ENCODE measurements at places on chromosomes 5 and 9. TPM values are rescaled to one million over a fixed set of nuclear protein-coding genes. Genes with fewer than 3 reads are reported as not detected.

GRCh38 chr9:120104771-120105170, 475.2 kb downstream of the CDK5RAP2 start:
- peaks cover 45% of the 10 kb centered on the region for H3K4me1 ChIP-seq
- H3K36me3 ChIP-seq = no peaks in the 10 kb centered on the region
- no peak for DNase-seq
- H3K27me3 ChIP-seq = no peaks in the 10 kb centered on the region

DNA sequence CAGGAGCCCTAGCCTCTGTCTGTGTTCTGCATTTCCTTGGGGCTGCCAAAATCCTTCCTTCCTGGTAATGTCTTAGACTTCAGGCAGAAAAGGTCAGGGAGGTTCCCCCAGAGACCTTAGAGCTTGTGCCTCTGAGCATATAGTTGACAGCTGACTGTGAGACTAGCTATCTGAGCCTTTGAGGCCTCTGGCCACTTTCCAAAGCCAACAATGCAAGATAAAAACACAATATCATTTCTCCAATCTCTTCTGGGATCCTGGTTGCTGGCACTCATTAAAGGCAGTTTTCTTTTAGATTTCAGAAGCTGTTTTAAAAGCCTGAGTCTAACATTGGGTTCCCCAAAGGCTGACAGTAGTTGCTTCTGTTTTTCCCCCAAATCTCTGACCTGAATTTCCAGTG, 13.2 kb upstream of the GLRA1 start:
- no peaks in the 10 kb centered on the region for H3K36me3 ChIP-seq
- DNase-seq = no peak
- no peaks in the 10 kb centered on the region for H3K27me3 ChIP-seq
- no peaks in the 10 kb centered on the region for H3K4me1 ChIP-seq
- no peak overlapping the region for H3K27ac ChIP-seq

DNA sequence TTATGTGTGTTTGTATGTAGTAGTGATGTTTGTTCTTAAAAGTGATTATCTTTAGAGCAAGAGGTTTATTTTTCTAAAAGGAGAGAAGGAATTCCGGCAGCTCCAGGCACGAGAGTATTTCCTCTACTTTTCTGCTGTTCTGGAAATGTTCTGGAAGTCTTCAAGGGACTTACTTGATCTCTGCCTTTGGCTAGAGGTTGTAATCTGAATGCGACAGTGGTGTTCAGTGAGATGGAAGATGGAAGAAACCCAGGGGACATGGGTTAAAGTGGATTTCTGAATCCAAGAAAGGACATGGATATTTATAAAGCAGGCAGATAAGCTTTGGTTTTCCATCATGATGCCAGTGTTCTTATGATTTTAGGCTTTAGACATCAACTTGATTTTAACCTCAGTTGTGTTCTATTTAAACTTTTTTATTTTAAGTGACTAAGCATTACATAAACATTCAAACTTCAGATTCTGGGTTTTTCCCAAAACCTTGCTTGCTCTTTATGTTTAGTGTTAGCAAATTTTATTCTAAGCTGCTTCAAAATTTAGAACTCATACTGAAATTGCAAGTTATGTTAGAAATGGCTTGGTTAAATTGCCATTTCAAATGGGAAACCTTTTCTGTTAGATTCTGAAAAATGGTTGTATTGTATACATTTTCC, 3.6 kb downstream of the GPR21 start:
- no peak for DNase-seq
- no peaks in the 10 kb centered on the region for H3K4me1 ChIP-seq
- no peaks in the 10 kb centered on the region for H3K27me3 ChIP-seq

DNA sequence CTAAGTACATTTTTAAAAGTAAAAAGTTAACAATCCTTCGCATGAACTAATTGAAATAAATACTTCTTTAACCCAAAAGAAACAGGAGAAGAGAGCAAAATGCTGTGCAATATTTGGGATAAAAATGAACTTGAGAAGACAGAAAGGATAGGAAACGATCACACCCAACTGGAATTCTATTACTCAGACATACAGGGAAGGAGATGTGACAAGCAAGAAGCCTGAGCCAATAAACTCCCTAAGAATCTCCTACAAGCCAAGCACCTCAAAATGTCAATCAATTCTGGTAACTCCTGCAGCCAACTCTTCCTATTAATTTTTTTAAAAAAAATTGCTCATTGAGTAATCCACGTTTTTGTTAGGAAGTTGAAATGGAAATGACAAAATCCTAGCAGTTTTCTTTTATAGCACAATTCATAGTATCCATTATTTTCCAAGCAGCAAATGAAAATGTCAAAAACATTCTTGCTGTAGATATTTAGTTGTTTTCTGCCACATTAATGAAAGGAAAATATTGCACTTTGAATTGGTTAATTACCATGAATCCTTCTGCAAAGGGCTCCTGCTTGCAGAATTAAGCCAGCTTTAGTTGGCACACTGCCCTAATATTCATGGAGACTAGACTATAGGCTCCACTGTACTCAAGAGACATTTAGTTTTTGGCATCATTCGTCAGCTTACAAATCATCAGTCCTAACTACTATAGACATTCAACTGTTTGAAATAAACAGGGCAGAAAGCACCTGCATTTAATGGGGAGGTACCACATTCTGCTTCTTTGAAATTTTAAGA, 89.0 kb downstream of the RFX3 start:
- H3K27me3 ChIP-seq = no peaks in the 10 kb centered on the region
- no peaks in the 10 kb centered on the region for H3K36me3 ChIP-seq
- no peak overlapping the region for H3K4me3 ChIP-seq
- no peak for DNase-seq
- H3K27ac ChIP-seq = no peak overlapping the region

GRCh38 chr5:172634106-172634899, 6.8 kb upstream of the NEURL1B start:
- H3K36me3 ChIP-seq = no peaks in the 10 kb centered on the region
- H3K4me3 ChIP-seq = no peak overlapping the region
- no peaks in the 10 kb centered on the region for H3K27me3 ChIP-seq
- no peak for DNase-seq
- no peak overlapping the region for H3K27ac ChIP-seq
- H3K4me1 ChIP-seq = no peaks in the 10 kb centered on the region

DNA sequence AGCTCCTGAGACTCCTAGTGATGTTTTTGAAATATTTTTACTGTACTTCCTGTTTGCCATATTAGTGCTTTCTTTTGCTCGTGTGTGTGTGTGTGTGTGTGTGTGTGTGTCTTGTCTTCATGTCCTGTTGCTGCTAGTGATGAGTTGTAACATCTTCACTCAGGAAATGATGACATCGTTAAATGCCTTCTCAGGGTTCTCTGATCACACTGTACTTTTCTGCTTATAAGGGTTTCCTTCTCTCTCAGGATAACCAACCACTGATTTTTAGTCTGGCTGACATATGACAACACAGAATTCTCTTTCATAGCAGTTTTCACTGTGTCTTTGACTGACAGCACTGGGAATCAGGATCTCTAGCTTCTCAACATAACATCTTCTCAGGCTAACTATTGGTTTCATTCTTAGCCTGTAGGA, 16.1 kb downstream of the SV2C start:
- H3K4me1 ChIP-seq = no peaks in the 10 kb centered on the region
- H3K36me3 ChIP-seq = no peaks in the 10 kb centered on the region
- H3K4me3 ChIP-seq = no peak overlapping the region
- DNase-seq = no peak

DNA sequence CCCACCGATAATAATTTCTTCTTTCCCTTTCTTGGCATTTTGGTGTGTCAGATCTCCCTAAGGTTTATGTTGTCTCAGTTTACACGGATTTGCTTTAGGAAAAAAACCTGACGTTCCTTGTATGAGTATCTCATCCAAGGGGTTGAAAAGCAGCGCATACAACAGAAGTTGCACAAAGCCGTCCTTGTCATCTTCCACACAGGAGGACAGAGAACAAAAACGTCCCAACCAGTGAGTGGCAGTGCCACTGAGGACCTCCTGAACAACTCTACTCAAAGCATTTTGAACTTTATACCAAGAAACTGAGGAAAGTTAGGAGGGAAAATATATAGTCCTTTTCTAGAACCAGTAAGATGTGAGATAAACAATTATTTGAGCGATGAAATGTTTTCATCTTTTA, 547.0 kb downstream of the PDE4D start:
- no peaks in the 10 kb centered on the region for H3K36me3 ChIP-seq
- no peak overlapping the region for H3K27ac ChIP-seq
- DNase-seq = no peak
- H3K4me1 ChIP-seq = no peaks in the 10 kb centered on the region
- no peaks in the 10 kb centered on the region for H3K27me3 ChIP-seq
- H3K4me3 ChIP-seq = no peak overlapping the region

- H3K27me3 ChIP-seq = no peaks in the 10 kb centered on the region
- H3K4me3 ChIP-seq = no peak overlapping the region
- no peaks in the 10 kb centered on the region for H3K36me3 ChIP-seq
- no peak for DNase-seq
- H3K27ac ChIP-seq = no peak overlapping the region
Observed at GRCh38 chr9:110101531-110102161, 106.3 kb downstream of the C9orf152 start.

GRCh38 chr5:150559088-150559487, 51.2 kb downstream of the NDST1 start:
- no peak for DNase-seq
- no peak overlapping the region for H3K27ac ChIP-seq
- no peaks in the 10 kb centered on the region for H3K27me3 ChIP-seq
- H3K4me3 ChIP-seq = no peak overlapping the region

GRCh38 chr5:125298746-125299379, 552.4 kb upstream of the ZNF608 start:
- no peak overlapping the region for H3K4me3 ChIP-seq
- DNase-seq = no peak
- no peaks in the 10 kb centered on the region for H3K27me3 ChIP-seq
- no peak overlapping the region for H3K27ac ChIP-seq
- H3K4me1 ChIP-seq = no peaks in the 10 kb centered on the region

DNA sequence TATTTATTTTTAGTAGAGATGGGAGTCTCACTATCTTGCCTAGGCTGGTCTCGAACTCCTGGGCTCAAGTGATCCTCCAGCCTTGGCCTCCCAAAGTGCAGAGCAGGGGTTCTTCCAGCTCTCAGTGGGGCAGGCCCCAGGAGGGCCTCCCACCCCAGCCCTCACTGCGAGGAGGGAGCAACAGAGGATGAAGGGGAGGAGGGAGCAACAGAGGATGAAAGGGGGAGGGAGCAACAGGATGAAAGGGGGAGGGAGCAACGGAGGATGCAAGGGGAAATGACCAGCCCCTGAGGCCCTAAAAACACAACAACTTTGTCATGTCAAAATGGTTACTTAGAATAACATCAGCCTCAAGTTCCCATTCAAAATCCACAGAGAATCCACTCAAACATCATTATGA, 10.0 kb downstream of the TRIM14 start:
- no peaks in the 10 kb centered on the region for H3K27me3 ChIP-seq
- peak overlapping the region; percentile 92 for H3K27ac ChIP-seq
- no peak overlapping the region for H3K4me3 ChIP-seq

- H3K4me1 ChIP-seq = peaks cover 5% of the 10 kb centered on the region
- no peak overlapping the region for H3K27ac ChIP-seq
Observed at GRCh38 chr5:38825494-38825893, 20.3 kb upstream of the OSMR start.

DNA sequence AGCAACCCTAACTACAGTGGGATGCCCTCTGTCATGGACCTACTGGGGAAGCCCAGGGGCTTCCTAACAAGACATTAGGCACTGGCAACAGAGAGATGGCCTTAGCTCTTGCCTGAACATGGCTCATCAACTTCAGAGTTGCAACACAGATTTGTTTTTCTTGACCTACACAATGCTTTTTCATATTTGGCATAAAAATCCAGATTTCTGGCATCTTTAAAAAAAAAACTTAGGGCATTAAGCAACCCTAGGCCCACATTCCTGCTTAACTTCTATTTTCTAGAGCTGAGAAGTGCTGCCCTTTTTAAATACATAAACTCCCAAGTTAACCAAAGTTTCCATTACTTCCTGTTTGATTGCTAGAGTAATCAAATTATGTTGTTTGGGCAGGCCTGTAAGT, 8.0 kb downstream of the GRIA1 start:
- no peaks in the 10 kb centered on the region for H3K36me3 ChIP-seq
- no peak for DNase-seq
- no peaks in the 10 kb centered on the region for H3K4me1 ChIP-seq
- H3K4me3 ChIP-seq = no peak overlapping the region

- H3K36me3 ChIP-seq = no peaks in the 10 kb centered on the region
- H3K4me3 ChIP-seq = no peak overlapping the region
- H3K27ac ChIP-seq = no peak overlapping the region
- H3K4me1 ChIP-seq = no peaks in the 10 kb centered on the region
- no peak for DNase-seq
Observed at GRCh38 chr9:125284855-125285254, 23.2 kb downstream of the GAPVD1 start.

GRCh38 chr9:33229359-33230114, 10.4 kb upstream of the SPINK4 start:
- no peaks in the 10 kb centered on the region for H3K27me3 ChIP-seq
- no peak overlapping the region for H3K27ac ChIP-seq
- no peak overlapping the region for H3K4me3 ChIP-seq
- no peaks in the 10 kb centered on the region for H3K4me1 ChIP-seq
- DNase-seq = peak; percentile 53
- H3K36me3 ChIP-seq = no peaks in the 10 kb centered on the region

DNA sequence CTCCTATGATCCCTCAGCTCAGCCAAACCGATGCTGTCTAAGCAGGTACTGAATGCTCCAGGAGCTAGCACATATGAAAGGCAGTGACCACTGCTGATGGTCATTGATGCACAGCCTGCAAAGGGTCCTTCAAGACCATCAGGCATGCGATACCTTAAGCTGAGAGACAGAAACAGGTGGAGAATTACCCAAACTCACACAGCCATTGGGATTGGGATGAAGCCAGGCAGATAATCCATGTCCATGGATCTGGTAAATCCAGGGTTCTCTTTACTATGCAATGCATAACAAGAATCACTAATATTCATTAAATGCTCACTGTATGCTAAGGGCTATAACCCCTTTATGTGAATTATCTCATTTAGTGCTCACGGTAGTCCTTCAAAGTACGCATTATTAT, 36.2 kb downstream of the RAPGEF1 start:
- H3K27ac ChIP-seq = no peak overlapping the region
- DNase-seq = no peak
- no peaks in the 10 kb centered on the region for H3K27me3 ChIP-seq
- peaks cover 35% of the 10 kb centered on the region for H3K4me1 ChIP-seq

DNA sequence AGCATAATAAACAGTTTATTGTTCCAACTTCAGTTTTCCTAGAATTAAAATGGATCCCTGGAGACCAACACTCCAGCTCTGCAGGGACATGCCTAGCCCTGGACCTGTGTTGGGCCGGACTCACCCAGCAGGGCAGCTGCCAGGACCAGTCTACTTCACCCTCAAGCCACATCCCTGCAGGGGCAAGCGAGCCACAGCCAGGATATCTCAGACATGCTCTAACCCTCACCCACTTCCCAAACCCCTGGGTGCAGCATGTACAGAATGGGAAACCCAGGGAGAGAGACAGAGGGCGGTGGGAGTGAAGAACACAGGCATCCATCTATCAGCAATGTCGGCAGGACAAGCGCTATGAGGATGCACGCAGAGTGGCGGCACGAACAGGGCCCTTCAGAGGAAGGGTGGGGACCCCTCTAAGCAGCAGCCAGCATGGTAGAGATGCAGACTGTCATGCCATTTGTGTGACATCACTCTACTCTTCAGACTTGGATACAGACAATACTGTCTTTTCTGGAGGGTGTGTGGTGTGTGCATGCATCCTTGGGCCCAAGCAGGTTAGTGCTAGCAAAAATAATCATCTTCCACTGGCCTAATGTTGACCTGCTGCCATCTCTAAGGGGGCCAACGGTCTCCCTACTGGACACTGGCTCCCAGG, 83.1 kb downstream of the SEMA4D start:
- H3K4me3 ChIP-seq = no peak overlapping the region
- H3K4me1 ChIP-seq = peaks cover 16% of the 10 kb centered on the region
- H3K27ac ChIP-seq = no peak overlapping the region
- DNase-seq = no peak
- no peaks in the 10 kb centered on the region for H3K27me3 ChIP-seq

SHC3 gene
- total RNA-seq = not detected

KLF4 gene
- not detected for total RNA-seq

GM2A gene
- total RNA-seq = 133 TPM

ETF1 gene
- 52.1 TPM for total RNA-seq
